ENCODE measurements at places on chromosomes 12 and 14.

DNA sequence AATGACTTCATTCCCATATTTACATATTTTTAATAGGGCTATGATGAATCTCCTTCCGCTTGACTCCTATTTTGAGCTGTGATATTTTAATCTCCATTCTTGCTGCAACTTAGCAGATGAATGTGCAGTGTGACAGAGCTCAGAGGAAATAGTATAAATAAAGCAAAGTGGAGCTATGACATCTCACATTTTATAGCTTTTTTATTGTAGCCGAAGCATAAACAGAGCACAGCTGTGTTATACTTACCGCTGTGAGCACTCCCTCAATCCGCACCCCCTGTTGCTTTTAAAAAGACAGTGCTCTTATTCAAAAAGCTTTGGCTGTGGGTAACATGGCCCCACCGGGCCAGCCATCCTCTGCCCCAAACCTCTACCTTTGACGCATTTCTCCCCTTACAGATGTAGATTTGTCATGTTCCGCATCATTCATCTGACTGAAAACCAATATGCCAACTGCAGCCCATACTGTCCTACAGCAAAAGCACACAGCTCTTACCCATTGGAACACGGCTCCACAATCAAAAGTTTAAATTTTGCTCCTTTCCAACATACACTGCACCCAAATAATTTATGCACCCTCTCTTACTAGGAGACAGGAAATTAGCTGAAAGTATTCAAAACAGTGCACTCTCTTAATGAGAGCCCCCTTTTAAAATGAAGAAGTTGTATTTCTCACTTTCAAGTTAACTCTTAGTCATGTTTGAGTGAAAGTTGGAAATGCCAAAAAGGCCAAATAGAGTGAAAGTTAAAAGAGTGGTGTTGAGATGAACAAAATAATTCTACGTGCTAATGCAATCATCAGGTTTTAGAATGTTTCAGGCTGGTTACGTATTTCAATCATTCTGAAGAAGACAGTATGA lies 429.3 kb upstream of the SOX5 start:
- no peak for DNase-seq

- no peak for DNase-seq
Measured at GRCh38 chr12:95205685-95206084, 11.6 kb downstream of the FGD6 start.

DNA sequence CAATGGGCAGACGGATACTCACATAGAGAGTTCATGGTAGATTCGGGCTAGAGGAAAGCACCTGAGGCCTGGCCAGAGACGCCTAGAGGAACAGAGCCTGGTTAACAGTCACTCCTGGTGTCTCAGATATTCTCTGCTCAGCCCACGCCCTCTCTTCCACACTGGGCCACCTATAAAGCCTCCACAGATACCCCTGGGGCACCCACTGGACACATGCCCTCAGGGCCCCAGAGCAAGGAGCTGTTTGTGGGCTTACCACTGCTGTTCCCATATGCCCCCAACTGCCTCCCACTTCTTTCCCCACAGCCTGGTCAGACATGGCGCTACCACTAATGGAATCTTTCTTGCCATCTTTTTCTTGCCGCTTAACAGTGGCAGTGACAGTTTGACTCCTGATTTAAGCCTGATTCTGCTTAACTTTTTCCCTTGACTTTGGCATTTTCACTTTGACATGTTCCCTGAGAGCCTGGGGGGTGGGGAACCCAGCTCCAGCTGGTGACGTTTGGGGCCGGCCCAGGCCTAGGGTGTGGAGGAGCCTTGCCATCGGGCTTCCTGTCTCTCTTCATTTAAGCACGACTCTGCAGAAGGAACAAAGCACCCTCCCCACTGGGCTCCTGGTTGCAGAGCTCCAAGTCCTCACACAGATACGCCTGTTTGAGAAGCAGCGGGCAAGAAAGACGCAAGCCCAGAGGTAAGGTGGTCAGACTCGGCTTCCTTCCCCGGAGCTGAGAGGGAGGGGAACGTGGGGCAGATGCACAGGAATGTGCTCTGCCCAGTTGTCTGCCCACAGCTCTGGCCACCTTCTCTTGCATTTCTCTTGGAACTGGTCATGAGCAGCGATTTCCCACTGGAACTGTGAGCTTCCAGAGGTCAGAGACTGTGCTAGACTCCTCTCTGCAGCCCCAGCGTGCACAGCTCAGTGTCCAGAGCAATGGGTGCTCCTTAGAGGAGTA lies at the start of gene CD4:
CD4 (plus strand) TSS at position 557 of the 953 bp plus-strand sequence. CDS start 10,611 bp downstream, outside the sequence.
- peak; percentile 77 for DNase-seq

DNA sequence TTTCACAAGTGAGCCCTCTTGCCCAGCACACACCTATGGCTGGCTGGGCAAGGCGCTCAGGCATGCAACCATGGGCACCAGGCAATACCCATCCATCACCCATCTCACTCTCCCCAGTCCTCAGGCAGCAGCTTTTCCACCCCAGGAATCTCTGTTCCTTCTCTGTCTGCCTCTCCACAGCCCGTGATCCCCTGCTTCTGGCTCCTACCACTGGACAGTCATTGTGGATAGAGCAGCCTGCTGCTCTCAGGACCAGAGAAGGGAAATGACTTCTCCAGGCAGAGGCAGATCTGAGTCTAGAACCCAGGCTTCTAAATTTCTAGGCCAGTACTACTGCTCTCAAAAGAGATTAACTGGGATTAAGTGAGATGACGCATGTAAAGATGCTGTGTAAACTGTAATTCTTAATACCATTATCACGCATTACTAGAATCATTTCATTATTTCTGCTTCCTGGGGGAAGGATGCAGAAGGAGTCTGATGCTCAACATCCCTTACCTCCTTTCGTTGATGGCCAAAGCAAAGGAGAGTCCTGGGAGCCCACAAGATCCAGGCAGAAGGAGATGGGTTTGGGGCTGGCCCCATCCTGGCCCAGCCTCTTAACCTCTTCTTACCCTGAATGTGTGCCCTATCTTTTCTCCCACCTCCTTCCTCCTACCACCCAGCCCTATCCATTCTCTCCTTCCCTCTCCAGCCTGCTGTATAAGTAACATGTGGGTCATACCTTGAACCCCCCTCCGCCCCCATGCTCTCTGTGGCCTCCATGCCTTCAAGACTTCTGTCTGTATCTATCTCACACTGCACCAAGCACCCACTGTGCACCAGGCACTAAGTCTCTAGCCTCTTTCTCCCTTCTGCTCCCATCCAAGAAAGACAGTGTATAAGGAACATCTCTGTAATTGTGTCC lies 4.8 kb upstream of the AQP5 start:
- DNase-seq, result no peak

GRCh38 chr14:81452341-81453133 lies 52.4 kb upstream of the STON2 start:
- DNase-seq, result no peak

DNA sequence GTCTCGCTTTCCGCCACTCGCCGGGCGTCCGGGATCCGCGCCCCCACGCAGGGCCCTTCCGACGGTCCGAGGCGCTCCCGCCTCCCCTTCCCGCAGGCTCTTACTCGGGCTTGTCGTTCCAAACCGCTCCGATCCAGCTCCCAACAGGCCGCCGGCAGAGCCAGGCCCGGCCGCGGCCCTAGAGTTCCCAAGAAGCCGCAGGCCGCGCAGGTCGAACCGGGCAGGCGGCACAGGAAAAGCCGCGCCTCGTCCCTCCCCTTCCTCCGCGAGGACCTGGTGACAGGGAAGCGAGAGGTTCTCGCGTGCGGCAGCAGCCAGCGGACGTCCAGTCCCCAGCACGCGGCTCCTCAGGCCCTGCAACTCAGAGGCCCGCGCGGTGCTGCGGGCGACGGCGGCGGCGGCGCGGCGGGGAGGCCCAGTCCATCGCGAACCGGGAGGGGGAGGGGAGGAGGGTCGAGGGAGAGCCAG lies 272 bp downstream of the HECTD1 start:
- DNase-seq, result no peak

DNA sequence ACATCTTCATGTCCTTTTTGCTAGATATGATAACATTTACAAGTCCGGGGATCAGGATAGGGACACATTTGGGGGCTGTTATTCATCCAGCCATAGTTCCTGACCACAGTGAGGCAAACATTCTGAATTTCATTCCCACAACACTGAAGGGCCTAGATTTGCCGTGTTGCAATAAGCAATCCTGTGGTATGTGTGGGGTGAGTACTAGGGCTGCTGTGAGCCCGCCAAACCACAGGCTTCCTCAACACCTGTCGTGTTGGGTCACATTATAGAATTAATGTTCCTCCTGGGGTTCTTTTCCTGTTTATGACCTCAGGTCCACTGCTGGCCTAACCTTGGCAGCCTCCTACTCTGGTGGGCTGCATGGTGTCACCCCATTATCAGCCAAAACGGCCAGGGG lies 119.2 kb downstream of the TBC1D30 start:
- no peak for DNase-seq

GRCh38 chr14:65356327-65356836 lies 56.1 kb upstream of the FUT8 start:
- peak; percentile 16 for DNase-seq

DNA sequence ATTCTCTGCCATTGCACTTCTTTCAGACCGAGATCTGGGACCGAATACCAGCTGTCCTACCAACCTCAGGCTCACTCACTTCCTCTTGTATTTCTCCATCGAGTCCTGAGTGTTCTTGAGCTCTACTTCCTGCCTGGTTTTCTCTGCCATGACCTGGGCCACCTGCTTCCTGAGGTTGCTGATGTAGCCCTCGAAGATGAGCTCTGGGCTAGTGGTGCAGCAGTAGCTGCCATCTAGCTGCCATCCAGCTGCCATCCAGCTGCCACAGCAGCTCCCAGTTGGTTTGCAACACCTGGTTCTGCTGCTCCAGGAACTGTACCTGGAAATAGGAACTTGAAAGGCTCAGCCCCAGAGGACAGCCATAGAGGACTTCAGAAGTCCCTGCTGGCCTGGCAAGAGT lies 15.0 kb upstream of the KRT73 start:
- DNase-seq, result no peak

GRCh38 chr12:46669720-46670119 lies 156.1 kb downstream of the SLC38A4 start:
- no peak for DNase-seq

GRCh38 chr12:5201554-5202218 lies 158.0 kb downstream of the KCNA5 start:
- no peak for DNase-seq

DNA sequence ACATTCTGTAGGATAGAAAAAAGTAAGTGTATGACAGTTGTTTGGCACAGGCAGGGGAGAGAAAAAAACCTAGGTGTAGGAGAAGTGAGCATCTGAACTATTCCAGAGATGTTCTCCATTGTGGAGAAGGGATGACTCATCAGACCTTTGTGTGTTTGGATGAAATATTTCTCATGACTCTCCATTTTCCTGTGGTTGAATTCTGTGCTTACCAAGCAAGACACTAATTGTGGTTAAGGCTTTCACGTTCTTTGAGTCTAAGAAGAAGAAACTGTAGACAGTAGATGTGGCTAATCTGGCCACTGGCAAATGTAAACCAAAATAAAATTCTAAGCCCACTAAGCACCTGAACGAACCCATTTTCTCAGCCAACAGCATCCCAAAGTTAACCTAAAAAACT lies 107.9 kb upstream of the GZMB start:
- no peak for DNase-seq

DNA sequence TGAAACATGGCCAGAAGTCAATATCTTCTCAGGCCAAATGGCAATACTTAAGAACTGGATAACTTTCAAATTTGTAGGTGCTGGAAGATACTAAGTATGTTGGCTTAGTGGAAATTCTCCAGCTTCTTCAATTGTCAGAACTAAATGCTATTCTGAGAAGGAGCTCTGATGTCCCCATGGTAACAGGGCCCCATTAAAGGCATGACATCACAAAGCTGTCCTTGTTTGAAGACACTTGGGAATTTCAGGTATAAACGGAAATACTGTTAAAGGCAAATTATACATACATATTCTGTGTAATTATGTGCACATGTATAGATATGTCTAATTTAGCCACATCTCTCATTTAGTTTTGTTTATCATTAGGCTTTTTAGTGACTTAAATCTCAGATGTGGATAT lies 210.0 kb upstream of the SEL1L start:
- no peak for DNase-seq

DNA sequence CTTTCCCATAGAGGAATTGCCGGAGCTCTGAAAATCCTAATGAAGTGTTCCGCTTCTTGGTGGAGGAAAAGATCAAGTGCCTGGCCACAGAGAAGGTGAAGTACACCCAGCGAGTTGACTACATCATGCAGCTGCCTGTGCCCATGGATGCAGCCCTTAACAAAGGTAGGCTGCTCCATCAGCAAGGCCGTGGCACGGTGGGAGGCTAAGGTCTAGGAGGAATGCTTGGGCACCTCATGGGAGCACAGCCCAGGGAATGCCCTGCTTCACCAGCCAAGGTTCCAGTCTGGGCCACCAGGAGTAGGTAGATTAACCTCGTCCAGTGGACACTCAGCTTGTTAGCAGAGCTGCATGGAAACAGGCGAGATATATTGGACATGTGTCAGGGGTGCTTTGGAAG lies 6.4 kb upstream of the TPI1 start:
- DNase-seq, result no peak

DNA sequence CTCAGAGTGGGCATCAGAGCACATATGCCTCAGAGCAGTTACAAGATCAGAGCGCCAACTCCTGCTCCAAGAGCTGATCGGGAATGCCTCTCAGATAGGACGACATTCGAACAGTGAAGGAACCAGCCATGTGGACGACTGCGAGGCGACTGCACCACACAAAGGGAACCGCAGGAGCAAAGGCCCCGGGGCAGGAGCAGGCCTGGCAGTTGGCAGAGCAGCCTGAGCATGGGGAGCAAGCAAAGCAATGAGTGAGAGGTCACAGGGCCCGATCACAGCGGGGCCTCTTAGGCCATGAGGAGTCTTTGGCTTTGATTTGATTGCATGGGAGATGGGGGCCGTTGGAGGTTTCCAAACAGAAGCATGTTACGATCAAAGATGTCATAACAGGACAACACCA lies 90.3 kb downstream of the LGMN start:
- DNase-seq, result no peak

GRCh38 chr12:57219993-57220754 lies 3.6 kb downstream of the NXPH4 start:
- DNase-seq, result no peak

DNA sequence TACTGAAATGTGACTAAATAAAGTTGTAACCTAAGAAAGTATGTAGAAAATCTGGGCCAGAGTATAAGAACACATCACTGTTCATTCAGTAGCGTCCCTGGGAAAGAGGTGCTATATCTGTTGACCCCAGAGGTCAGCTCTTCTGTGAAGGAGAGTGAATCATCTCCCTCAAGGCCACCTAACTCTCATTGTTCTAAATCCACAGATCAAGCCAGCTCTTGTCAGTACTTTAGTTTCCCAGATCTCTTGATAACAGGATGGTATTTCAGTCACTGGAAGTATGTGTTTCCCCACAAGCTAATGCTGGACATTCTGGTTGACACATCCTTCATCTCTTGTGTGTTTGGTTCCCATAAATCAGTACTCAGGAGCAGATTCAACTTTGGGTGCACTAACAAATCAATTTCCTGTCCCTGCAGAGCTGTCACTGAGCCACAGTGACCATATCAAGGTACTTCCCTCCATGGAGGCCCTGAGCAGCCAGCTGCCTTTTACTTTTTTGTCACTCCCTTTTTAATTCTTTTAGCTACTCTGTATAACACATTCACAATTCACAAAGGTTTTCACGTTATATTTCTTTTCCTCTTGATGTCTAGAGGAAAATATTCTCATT lies 7.8 kb downstream of the KRT1 start:
- no peak for DNase-seq

Data from activated naive CD4-positive, alpha-beta T cell treated with Interleukin-2 at 50 U/mL for 16 hours (primary cell).